ENCODE measurements at places on chromosomes 6 and 20.
A peak's percentile ranks its signal among the peaks of the same experiment; 100 is the strongest.

GRCh38 chr20:36717657-36718056 lies 28.2 kb downstream of the NDRG3 start:
- DNase-seq, result no peak

- DNase-seq, result no peak
These were observed 285.8 kb upstream of the SUPT3H start for GRCh38 chr6:45663251-45664221.

DNA sequence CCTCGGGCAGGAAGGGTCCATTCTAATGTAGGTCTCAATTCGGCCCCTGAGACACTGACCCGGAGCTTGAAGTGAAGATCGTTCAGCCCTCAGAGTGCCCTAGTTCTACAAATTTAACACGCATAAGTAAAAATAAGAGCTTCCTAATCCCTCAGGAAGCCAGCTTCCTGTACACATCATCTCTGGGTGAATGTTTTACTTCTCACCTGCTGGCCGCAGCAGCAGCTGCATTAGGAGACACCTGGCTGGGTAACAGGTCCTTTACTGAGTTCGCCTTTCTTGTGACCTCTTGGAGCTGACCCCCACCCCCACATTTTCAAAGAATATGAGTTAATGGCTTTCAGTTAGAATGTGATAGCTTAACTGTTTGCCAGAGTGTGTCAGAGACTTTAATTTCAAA lies 165.0 kb downstream of the SMOC2 start:
- DNase-seq, result no peak

- no peak for DNase-seq
These were observed 704.3 kb downstream of the TFAP2A start for GRCh38 chr6:9710574-9710973.

DNA sequence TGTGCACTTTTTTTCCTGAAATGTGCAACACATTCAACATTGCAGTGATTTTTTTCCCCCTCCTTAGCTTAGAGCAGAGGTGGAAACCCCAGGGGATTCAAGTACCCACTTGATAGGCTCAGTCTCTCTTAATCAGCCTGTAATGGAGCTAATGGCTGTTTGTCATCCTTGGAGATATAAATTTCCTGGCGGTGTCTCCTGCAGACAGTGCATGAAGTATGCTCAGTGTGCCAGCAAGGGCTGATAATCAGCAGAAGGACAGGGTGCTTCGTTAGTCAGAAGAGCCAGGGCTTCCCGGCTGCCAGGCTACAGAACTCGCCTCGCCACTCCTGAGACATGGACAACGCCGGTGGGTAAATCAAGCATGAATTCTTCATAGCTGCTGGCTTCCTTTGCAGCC lies 69.8 kb upstream of the PHACTR2 start:
- DNase-seq, result no peak

GRCh38 chr20:11796026-11796425 lies 121.7 kb upstream of the BTBD3 start:
- DNase-seq, result no peak

GRCh38 chr20:62220666-62221568 lies 839 bp upstream of the HRH3 start:
- peak; percentile 32 for DNase-seq

DNA sequence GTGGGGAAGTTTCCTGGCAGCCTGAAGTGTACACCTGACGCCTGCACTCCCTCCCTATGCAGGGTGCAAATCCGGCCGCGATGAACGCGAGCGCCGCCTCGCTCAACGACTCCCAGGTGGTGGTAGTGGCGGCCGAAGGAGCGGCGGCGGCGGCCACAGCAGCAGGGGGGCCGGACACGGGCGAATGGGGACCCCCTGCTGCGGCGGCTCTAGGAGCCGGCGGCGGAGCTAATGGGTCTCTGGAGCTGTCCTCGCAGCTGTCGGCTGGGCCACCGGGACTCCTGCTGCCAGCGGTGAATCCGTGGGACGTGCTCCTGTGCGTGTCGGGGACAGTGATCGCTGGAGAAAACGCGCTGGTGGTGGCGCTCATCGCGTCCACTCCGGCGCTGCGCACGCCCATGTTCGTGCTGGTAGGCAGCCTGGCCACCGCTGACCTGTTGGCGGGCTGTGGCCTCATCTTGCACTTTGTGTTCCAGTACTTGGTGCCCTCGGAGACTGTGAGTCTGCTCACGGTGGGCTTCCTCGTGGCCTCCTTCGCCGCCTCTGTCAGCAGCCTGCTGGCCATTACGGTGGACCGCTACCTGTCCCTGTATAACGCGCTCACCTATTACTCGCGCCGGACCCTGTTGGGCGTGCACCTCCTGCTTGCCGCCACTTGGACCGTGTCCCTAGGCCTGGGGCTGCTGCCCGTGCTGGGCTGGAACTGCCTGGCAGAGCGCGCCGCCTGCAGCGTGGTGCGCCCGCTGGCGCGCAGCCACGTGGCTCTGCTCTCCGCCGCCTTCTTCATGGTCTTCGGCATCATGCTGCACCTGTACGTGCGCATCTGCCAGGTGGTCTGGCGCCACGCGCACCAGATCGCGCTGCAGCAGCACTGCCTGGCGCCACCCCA lies 1.2 kb downstream of the GPR6 start:
- DNase-seq, result no peak

DNA sequence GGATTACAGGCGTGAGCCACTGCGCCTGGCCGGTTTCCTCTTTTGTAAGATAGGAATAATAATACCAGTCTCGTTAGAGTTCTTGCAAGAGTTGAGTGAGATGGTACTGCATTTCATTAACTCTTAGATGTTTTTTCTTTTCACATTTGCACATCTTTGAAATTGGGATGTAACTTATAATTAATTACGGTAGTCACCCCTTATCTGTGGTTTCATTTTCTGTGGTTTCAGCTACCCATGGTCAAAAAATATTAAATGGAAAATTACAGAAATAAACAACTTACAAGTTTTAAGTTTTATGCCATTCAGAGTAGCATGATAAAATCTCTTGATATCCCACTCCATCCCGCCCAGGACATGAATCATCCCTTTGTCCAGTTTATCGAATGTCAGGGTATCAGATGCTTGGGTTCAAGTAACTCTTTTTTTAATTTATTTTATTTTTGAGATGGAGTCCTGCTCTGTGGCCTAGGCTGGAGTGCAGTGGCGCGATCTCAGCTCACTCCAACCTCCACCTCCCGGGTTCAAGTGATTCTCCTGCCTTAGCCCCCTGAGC lies 15.4 kb downstream of the PTK7 start:
- no peak for DNase-seq

GRCh38 chr6:1641343-1641885 lies 31.7 kb downstream of the FOXC1 start:
- no peak for DNase-seq

DNA sequence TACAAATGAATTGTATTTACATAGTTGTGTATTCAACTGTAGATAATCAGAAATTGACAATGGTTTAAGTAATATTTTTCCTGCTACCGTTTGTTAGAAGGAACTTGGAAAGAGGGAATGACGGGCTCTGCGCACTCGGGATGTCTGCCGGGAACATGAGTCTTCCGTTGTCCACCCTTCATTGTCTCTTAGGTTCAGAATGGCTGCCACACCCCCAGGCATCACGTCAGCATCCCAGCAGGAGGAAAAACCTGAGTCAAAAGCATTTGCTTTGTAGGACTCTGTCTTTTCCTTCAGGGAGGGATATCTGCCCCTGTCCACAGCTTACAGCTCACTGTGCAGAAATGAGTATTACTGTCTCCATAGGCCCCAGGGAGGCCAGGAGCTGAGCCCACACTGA lies 331.2 kb downstream of the THBS2 start:
- no peak for DNase-seq

- DNase-seq, result no peak
These were observed 494.3 kb downstream of the EPM2A start for GRCh38 chr6:145241039-145241438.
